ENCODE measurements at places on chromosomes 7 and 10.

DNA sequence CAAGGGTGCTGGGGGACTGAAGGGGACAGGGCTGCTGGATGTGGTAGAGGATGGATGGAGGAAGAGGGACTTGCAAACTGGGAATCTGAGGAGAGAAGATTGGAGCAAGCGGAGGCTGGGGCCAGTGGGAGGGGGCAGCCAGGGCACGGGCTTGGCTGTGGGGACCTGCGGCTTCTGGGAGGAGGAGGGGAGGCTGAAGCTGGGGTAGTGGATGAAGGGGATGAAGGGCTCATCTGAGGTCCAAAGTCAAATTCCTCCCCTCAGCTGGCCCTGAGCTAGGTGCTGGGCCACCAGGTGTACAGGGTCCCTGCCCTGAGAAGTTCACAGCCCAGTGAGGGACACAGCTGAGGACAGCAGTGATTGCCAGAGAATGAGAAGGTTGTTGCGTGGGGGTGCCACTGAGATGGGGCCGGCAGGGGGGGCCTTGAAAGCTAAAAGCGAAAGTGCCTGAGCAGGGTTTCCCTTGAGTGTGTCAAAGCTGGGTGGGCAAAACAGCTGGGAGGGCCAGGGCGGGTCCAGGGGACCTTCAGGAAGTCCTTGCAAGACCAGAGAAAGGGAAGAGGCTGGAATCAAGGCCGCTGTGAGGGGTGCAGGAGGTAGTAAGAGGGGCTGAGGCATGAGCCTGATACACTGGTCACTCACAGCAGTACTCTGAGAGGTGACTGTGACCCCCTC, 75.2 kb downstream of the MYL10 start:
- no peak for DNase-seq

DNA sequence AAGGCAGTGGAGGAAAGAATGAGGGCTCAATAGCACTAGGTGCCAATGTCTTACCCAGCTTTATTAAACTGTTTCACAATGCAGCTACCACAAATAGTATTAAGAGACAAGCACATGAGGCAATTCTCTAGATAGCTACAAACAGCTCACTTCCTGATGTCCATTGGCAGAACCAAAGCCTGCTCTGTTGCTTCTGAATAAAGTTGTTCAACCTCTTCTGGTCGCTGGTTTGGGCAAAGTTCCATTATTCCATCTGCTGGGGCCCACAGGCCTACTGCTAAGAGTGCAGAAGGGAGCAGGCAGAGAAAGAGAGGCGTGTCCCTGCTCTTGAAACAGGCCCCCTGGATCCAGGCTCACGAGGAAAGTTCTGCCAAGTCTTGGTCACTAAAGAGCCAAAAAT, 173.9 kb downstream of the ZNF438 start:
- no peak for DNase-seq

- DNase-seq = no peak
These were observed 60.3 kb downstream of the COBL start for GRCh38 chr7:51256209-51256781.

- DNase-seq = peak; percentile 50
These were observed 165.9 kb downstream of the DNAJB6 start for GRCh38 chr7:157502701-157503111.

DNA sequence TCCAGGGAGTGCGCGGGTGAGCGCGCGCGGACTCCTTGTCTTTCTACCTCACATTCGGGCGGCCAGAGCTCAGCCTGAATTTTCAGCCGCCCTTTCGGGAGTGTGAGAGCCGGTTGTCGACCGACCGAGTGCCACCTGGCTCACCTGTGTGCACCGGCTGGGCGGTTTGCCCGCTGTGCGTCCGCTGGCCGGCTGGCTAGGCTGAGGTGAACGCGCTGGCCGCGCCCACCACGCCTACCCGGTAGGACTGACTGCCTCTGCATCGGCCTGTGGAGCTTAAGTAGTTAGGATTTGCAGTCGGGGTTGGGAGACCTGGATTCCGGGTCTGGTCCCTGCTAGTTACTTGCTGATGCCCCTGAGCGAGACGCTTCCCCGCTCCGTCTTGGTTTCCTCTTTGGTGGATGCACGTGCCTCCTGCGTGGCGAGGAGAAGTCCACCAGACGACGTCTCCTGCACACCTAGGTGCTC, 553 bp downstream of the TSPAN15 start:
- no peak for DNase-seq

DNA sequence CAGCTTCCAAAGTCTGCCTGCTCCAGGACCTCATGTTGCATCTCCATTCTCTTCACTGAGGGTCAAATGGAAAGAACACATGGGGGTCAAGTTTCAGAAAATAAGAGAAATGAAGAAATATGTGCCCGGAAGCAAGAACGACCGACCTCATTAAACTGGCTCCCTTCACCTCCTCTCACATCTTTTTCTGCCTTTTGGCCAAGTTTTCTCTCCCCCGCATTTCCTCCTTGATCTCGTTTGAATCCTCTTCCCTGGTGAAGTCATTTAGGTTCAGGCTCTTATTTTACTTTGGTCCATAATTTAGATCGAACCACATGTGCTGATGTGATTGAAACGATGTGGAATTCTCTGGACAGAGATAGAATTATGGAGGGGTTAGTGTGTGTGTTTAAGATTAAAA, 44.2 kb downstream of the EGFR start:
- no peak for DNase-seq

GRCh38 chr10:77212632-77213031, 425.0 kb downstream of the KCNMA1 start:
- DNase-seq = no peak

GRCh38 chr10:59595593-59595992, 114.1 kb downstream of the SLC16A9 start:
- no peak for DNase-seq

DNA sequence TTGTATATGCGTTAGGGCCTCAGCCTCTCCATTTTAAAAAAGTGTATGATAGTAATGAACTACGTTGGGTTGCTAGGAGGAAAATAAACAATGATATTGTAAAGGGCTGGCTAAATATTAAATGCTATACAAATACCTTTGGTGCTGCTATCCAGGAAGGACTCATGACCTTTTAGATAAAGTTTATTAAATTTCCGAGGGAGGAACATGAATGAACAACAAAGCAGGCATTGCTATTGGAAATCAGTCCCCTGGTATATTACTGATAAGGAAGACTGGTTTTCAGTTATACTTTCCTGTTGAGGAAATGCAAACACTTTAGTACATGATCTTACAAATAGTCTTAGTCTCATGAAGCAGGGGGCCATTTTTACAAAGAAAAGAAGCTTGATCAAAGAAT, 17.2 kb upstream of the AGR2 start:
- DNase-seq = no peak

DNA sequence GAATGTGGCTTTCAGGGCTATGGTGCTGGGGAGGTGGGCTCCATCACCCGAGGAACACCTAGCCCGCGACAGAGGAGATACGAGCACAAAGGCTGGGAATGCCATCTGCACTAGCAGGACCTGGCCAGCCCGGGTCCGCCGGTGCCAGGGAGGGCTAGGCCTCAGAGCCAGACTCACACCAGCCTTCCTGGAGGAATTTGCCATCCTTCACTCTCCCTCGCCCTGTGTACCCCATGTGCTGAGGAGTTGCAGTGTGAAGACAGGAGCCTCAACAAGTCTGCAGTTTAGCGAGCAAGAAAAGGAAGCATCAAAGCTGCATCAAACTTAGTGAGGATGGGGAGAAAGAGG, 123.6 kb upstream of the JCAD start:
- DNase-seq = no peak

GRCh38 chr10:69278446-69278963, at the start of gene HK1:
TSS of gene HK1 (plus strand) at chr10:69278496.
- DNase-seq = no peak

- DNase-seq = no peak
These were observed 207.3 kb upstream of the SH2B2 start for GRCh38 chr7:102079140-102080018.

DNA sequence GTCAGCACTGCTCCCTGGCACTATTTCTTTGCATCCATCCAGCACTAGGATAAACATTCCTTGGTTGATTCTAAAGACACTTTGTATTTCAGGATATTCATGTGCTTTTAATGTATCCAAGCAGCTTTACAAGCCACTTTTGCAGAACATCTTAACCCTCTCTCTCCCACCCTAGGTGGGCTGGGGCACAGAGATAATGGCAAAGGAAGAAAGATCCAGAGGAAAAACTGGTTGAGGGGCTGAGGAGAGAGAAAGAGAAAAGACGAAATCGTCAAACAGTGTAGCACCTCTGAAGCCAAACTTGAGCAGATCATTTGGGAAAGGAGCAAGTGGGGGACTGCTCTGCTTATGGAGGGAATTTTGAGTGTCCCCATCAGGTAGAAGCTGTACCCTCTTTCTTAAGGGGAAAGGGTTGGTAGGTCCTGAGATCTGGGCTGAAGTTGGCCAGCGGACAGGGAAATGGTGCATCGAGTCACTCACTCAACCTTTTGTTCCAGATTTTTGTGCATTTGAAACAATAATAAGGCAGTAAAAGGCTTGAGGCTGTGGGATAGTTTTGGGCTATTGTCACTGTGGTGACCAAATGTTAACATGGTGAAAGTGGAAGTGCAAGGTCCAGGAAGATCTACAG, 4.2 kb upstream of the HOXA13 start:
- DNase-seq = no peak

GRCh38 chr10:110790913-110791506, 80.7 kb upstream of the PDCD4 start:
- DNase-seq = no peak

- DNase-seq = peak; percentile 56
These were observed 372 bp upstream of the TMEM130 start for GRCh38 chr7:98870121-98870651.

GRCh38 chr7:30722671-30723070, 29.3 kb upstream of the INMT start:
- no peak for DNase-seq

GRCh38 chr7:45980181-45980905, 59.3 kb upstream of the IGFBP3 start:
- no peak for DNase-seq

DNA sequence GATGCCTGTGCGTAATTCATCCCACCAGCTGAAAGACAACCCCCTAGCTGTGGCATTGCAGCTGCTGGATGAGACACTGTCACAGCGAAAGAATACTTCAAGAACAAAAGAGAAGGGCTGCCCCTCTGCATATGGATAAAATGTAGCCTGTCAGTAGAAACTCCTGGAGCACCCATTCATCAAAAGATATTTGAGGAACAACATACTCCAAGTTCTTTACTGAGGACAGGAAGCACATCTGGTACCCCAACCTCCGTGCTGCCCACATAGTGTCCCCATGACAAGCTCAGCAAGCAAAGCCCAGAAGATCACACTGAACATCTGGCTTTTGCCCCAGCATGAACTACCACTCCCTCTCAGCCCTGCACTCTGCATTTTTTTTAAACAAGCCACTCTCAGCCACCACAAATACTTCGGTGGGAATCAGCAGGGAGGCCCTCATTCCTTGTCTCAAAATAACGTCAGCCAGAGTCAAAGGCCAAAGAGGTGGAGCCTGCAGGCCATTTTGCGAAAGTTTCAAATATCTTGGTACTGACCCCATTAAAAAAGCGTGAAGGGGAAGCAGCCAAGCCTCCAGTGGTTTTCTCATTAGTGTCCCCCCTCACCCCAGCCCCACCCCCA, 1.7 kb downstream of the CREB3L2 start:
- DNase-seq = no peak

- no peak for DNase-seq
These were observed 20.3 kb downstream of the NCAPG2 start for GRCh38 chr7:158684329-158684728.

- DNase-seq = no peak
These were observed 636.2 kb upstream of the IGFBP3 start for GRCh38 chr7:46557295-46557711.

- no peak for DNase-seq
These were observed 42.3 kb downstream of the GPAM start for GRCh38 chr10:112141292-112141691.

GRCh38 chr7:159022238-159022993, 122.3 kb downstream of the VIPR2 start:
- DNase-seq = no peak

DNA sequence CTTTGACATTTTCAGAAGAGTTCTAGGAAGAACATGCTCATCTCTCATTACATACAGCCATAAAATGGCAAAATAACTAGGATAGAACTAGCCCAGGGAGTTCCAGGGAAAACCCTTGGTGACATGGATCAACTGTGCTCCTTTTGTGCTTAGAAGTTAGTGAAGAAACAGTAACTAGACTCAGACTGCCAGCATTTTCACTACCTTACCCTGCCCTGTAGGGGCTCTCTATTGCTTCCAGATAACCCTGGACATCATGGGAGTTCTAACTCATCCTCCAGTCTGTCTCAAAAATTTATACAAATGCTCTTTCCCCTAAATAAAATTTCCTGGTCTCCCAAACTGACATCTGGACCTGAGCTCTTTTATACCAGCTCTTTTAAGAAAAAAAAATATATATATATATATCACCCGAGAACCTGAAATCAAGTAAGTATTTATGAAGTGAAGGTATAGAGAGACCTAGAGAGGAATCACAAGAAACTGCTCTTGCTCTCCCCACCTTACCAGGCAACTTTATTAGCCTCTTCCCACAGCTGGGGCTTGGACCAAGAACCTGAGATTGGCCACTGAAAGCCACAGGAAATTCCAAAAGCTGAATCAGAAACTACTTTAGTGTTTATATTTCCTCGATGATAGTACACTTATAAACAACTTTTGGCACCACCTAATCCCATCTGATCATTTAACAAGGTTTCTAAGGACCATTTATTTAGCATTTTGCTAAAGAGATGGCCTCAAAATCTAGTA, 101.4 kb downstream of the RELN start:
- DNase-seq = no peak

DNA sequence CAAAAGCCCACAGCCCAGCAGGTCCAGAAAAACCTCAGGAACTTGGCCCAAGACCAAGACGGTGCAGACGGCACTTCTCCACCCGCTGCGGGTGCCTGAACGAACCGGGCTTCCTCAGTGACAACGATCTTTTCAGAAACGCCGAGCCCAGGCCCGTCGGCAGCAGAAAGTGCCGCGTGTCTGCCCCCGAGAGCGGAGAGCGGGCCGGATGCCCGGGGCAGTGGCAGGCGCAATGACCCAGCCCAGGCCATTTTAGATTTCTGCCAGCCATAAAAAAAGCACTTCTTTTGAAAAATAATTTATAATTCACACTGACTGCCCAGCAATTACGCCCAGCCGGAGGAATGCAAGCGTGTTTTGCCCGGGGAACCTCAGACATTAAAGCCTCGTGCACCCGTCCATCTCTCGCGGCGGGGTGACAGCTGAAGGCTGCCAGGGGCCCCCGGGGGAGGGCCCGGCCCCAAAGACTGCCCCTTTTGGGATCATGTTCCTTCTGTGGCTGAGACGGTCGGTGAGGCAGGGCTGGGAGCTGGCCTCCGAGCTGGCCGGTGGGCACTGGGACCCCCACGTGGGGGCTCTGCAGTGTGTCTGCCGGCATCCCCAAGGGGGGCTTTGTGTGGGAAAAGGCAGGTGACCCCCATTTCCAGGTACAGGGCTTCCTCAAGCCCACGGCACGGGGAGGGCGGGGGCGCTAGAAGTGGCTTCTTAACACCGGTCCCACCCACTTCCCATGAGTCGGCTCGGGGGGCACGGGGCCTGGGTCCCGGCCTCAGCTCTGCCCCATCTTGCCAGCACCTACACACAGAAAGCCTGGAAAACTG, 71.3 kb upstream of the PDGFA start:
- no peak for DNase-seq

GRCh38 chr10:71547312-71547711, 150.6 kb downstream of the CDH23 start:
- no peak for DNase-seq

Measured in stimulated activated CD4-positive, alpha-beta T cell treated with anti-CD3 and anti-CD28 coated beads, TNF-alpha, amount 100 ng/mL, for 24 hours (primary cell).